AG10803 (cell line): ENCODE measurements at places on chromosomes 7 and 10.

DNA sequence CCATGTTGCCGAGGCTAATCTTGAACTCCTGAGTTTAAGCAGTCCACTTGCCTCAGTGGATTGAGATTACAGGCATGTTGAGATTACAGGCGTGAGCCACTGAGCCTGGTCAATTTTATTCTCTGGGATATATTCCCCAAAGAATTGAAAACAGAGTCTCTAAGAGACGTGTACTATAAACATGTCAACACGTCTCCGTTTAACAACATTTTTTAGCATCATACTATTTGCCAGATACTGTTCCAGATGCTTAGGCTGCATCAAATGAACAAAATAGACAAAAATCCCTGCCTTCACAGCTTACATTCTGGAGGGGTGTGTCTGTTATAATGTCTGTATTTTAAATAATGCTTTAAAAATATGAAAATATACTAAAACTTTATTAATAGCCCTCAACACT, 54.1 kb upstream of the PRKG1 start:
- peak; percentile 58 for DNase-seq

DNA sequence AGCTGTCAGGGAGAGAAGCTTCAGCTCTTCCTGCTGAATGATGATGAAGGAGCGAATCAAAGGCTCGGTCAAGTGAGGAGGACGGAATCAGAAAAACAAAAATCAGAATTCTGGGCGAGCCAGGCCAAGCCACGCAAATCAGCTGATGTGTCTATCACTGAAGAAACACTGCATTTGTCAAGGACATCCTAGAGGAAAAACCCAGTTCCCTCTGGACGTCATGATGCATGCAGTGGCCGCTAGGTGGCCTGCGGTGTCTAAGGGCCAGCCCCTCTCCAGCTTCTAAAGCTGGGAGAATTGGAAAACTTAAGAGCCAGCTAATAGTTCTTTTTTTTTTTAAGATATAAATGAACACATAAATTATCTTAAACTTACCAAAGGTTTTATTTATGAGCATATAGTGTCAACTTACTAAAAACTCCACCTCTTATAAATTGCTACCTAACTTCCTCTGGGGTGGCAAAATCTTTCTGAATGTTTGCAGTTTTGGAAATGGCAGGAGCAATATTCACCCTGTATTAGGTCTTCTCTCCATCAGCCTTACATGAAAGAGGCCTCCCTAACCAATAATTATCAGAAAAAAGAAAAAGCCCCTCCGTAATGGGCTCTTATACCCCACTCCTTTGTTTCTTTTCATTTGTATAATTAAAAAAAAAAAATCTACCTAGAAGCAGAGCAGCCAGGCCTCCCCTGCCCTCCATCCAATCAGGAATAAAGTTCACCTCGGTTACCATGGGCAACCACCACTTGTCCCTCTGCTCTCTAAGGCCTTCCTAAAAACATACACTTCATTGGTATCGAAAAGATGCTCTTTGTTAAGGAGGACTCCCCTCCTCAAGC, 186.8 kb downstream of the USP6NL start:
- peak; percentile 45 for DNase-seq

DNA sequence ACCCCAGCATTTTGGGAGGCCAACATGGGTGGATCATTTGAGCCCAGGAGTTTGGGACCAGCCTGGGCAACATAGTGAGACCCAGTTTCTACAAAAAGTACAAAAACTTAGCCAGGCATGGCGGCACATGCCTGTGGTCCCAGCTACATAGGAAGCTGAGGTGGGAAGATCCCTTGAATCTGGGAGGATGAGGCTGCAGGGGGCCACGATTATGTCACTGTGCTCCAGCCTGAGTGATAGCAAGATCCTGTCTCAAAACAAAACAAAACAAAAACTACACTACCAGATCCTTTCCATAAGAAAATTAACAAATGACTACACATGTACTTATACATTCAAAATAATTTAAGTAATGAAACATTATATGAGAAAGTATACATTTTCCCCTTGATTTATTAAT, 116.4 kb upstream of the KLF6 start:
- no peak for DNase-seq

DNA sequence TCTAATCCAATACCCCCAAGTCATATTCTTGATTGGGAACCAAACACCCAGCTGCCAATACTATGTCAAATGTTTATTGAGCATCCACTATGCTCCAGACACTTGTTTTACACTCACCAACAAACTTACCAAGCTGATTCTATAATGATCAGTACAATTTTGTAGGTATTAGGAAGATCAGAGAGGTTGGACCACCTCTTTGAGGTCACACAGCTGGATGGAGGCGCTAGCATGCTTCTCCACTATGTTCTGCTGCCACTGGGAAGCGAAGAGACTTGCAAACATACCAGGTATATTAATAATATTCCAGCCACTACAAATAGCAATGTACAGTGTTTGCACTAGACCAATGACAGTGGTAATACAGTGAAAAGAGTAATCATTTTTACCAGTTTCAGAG, 25.6 kb upstream of the SEPHS1 start:
- DNase-seq: no peak
